ENCODE measurements at places on chromosomes 11 and 22. TPM values are rescaled to one million over a fixed set of nuclear protein-coding genes. Genes with fewer than 3 reads are reported as not detected.

EEF1G gene
- 2,000 TPM for polyA plus RNA-seq

SIAE gene
- polyA plus RNA-seq = 1.9 TPM

OR51E2 gene
- not detected for polyA plus RNA-seq

C11orf91 gene
- not detected for polyA plus RNA-seq

MIAT gene
- polyA plus RNA-seq = 27.6 TPM

EPS8L2 gene
- polyA plus RNA-seq = 65.3 TPM

CELSR1 gene
- polyA plus RNA-seq = 16.4 TPM

PVALB gene
- 5.4 TPM for polyA plus RNA-seq

CCDC116 gene
- 0.08 TPM for polyA plus RNA-seq

IRF7 gene
- 9.1 TPM for polyA plus RNA-seq

PLEKHB1 gene
- polyA plus RNA-seq = 34.8 TPM

- no peak for DNase-seq
Measured at GRCh38 chr22:37776639-37777005, 31.1 kb upstream of the GCAT start.

GRCh38 chr22:50267591-50268390 lies 2.4 kb downstream of the MAPK11 start:
- DNase-seq = no peak

GRCh38 chr11:126476977-126477376 lies 121.5 kb downstream of the ST3GAL4 start:
- no peak for DNase-seq

DNA sequence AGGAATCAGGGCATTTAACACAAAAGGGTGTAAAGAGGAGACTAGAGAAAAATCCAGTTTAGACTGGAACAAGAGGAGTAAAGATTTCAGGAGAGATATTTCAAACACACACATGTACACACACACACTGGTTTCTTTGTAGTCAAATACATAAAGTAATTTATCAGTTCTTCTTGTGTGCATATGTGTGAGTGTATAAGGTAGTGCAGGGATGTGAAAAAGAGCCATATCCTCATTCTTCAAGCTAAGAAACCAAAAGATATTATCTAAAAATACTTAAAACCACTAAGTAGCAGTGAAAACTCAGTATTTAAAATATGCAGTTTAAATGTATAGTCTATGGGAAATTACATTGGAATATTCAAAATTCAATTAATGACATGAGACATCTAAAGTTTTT lies 52.5 kb upstream of the CARD18 start:
- no peak for DNase-seq

- no peak for DNase-seq
Measured at GRCh38 chr11:2583605-2583958, 116.2 kb downstream of the KCNQ1OT1 start.

DNA sequence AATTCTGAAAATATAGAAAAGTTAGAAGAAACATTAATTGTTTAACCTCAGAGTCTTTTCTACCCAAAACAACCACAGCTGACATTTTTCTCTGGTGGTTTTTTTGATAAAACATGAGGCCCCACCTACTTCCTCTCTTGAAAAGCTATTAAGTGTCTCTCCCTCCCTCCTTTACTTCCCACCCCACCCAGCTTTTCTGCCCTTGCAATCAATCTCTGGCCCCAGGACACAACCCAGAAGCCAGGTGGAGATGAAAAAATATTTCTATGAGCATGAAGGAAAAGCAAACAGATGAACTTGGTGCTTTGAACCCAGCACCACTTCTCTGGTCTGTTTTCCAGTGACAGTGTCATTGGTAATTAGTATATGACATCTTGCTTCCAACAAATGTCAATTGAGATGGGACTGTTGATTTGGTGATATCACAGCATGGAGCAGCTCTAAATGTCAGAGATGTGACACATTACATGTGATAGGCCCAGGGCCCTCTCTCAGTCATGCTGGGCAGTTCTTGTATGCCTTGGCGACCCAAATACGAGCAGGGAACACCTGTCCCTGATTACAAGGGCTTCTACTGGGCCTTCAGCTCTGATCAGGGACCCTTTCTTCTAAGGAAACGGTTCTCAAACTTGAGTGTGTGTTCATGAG lies 23.9 kb upstream of the TMPRSS13 start:
- DNase-seq = no peak

- no peak for DNase-seq
Measured at GRCh38 chr22:40479887-40480538, 109.6 kb downstream of the SGSM3 start.

DNA sequence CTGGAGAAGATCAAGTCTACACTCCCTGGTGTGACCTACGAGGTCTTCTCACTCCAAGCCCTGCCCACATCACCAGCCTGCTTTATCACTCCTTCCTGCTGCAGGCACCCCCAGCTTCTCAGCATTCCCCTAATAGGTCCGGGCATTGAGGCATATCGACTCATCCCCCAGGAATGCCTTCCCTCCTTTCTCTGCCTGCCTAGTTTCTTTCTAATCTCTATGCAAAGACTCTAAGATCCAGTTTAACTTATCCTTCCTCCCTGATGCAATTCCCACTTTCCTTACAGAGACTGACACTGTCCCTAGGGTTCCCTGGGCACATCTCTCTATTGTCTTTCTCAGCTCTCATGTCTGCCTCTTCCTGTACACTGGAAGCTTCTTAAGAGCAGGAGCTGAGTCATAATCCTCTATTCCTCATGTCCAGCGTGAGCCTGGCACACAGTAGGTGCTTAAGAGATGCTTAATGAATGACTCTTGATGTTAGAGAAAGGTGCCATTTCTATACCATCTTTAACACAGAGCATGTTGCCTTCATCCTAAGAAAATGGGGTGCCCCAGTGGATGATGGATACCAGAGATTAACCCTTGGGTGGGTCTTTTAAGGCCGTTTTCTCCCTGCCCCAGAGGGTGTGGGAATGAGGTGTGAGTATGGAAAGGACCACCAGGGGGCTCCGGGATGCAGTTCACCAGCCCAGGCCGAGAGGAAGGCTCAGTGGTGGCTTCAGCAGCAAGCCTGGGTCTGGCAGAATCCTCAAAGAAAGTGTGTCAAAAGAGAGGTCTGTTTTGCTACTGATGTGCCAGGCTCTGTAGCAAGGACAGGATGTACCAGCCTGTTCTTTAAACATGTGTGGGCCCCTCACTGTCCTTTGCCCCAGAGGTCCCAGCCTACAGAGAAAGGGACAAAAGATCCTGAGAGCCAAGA lies 34.7 kb downstream of the PARVA start:
- peak; percentile 93 for DNase-seq

DNA sequence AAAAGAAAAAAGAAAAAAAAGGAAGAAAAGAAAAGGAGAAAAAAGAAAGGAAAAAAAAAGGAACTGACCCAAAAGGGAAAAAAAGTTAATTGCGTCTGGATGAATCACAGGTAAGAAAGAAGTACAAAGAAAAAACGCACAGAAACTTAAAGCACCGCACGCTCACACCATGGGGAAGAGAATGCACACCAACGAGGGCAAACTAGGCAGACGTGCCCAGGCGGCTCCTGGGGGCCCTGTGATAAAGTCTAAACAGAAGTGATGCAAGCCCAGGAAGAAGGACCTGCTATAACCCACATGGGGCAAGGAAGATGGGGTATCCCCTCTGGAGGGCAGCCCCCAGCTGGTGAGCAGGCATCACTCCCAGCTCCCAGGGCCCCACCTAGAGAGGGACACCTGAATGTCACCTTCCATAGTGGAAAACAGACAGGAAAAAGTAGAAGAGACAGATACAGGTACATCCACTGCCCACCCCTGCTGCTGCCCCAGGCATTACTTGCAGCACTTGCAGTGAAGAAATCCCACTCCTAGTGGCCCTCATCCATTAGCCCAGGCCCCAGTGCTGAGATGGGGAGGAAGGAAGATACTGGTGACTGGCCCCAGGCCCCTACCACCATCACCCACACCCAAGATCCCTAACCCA lies 28.9 kb downstream of the NAP1L4 start:
- no peak for DNase-seq

GRCh38 chr11:19923626-19924025 lies 211.0 kb downstream of the NAV2 start:
- no peak for DNase-seq

DNA sequence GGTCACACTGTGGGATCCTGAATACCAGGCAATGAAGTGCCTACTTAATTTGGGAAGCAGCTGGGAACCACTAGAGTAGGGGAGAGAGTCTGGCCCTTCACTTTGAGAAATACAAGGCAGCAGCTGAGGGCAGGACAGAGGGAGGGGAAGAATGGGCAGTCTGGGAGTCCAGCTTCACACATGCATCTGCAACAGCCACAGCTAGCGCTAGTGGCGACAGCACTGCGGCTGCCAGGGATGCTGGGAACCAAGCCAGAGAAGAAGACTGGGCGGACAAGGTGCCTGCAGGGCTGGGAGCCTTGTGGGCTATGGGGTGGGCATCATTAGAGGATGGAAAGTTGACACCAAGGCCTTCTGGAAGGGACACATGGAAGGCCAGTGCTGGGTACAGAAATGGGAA lies 15.8 kb downstream of the SCUBE2 start:
- DNase-seq = no peak

DNA sequence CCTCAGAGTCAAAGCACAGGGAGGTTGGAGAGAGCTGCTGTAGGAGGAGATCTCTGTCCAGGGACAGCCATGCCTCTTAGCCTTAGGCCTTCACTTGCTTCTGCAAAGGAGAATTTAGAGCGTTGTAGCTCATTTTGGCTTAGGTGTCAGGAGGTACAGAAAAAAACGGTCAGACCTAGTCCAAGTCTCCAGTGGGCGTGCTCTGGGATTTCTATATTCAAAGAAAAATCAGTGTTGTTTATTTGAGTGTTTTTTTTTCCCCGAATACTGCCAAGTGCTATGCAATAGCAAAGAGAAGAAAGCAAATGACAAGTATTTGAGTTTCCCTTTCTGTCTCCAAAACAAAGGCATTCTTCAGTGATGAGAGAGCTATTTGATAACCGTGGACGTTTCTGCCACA lies 22.7 kb upstream of the OPCML start:
- no peak for DNase-seq

DNA sequence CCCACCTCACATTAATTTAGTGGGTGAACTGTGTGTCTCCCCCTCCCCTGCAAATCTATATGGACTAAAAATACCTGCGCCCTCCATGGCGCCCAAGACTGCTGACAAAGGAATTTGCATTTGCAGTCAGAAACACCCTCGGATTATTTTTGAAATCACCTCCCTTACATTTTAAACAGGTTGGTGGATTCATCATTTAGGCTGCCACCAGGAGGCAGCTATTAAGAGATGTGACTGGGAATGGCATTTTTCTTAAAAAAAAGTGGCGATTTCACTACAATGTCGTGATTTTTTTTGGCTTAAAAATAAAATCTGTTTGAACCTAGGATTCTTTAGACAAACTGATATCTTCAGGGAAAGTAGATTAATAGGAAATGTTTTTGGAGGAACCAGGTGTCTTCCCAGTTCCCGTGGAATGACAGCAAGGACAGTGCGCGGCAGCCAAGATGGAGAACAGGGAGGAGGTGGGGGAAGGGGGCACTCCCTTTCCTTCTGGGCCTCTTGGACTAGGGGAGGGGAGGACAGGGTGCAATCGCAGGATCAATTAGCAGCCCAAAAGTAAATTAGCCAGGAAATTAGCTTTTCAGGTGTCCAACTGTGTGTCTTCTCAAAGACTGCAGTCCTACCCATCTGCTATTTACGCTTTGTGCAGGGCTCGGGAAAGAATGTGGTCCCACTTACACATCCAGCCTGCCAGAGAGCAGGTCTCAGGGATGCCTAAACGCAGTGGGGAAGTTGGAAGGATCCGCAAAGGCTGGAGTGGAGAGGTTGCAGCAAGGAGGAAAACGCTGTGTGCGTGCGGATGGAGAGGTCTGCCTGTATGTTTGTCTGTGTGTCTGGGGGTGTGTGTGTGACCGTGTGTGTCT lies 496.4 kb downstream of the NTM start:
- DNase-seq = no peak

- DNase-seq = no peak
Measured at GRCh38 chr11:72257570-72257969, 13.6 kb upstream of the PHOX2A start.

DNA sequence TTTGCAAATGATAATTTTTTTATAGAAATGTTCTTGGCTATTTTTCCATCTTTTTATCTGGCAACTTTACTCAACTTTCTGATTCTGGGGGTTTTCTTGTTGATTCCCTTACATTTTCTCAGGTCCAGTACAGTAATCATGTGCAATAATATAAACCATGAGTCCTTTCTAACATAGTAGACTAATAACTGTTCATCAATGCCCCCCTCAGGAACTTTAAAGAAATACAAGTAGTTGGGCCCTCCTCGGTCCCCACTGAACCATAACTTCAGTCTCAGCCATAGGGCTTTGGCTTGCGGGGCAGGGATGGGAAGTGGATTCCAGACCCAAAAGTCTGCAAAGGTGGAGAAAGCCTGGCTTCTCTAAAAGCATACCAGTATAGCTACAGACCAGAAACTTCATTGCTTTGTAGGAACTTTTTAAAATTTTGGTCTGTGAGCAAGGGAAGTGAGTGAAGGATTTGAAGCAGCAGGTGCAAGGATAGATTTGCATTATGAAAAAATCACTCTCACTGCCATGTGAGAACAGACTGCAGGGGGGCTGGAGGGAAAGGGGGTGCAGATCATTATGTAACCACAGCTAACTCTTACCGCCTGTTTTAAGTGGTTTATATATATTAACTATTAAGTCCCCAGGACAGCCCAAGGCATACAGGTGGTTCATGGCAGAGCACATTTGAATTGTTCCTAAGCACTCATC lies 10.4 kb upstream of the TUB start:
- DNase-seq = no peak
